ENCODE measurements at places on chromosomes 7 and 10.
A peak's percentile ranks its signal among the peaks of the same experiment; 100 is the strongest.

DNA sequence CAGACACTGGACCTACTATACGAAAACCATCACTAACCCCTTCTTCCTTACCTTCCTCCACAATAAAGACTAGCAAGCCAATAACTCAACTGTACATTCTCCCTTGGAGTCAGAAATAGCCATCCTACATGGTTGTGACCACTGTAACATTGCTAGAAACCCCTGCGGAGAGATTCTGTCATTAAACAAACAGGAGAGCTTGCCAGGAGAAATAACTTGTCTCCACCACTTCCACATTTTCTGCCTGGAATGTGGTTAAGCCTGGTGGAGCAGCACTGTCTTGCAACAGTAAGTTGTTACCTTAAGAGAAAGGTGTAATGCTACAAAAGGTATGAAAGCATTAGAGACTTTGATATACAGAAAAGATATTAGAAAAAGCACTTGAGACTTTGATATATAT, 45.8 kb downstream of the THSD7A start:
- no peak for DNase-seq

DNA sequence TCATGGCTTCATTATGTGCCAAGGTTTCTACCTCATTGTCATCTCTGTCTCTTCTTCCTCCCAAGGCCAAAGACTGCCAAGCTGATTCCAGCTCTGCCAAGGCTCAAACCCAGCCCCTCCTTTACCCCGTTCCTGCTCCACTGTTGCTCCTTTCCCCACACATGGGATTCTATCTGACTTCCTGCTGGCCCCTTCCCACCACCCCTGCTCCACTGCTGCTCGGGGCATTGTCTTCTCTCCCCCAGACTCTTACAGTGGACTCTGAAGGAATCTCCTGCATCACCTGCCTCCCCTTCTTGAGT, 86.3 kb downstream of the COBL start:
- DNase-seq = no peak

DNA sequence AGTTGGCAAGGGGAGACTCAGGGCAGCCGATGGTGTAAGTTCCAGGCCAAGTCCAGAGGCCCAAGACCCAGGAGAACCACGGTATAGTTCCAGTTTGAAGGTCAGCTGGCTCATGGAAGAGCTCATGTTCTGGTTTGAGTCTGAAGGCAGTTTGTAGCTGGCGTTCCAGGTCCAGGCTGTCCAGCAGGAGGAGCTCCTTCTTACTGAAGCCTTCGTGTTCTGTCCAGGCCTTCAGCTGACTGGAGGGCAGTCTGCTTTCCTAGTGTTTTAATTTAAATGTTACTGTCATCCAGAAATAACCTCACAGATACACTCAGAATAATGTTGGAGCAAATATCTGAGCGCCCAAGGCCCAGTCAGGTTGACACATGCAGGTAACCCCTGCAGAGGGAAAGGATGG, 4.2 kb downstream of the SUN1 start:
- peak; percentile 50 for DNase-seq

DNA sequence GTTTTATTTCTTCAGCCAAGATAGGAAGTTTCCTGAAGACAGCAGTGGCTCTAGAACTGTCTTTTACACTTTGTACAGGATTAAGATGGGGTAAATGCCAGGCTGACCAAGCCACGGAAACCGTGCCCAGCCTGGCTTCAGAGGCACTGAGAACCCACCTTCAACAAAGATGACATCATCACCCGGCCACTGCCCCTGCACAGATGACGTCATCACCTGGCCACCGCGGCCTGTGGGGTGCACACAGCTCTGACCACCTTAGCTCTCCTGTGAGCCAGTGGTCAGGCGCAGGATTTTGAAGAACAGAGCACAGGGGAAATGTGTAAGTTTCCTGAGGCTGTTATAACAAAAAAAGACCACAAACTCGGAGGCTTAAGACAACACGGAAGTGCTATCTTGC, 486.4 kb upstream of the MKI67 start:
- no peak for DNase-seq

- DNase-seq = peak; percentile 86
Measured at GRCh38 chr10:4344492-4344994, 481.5 kb upstream of the AKR1E2 start.
